ENCODE measurements at places on chromosomes 2 and 18.

DNA sequence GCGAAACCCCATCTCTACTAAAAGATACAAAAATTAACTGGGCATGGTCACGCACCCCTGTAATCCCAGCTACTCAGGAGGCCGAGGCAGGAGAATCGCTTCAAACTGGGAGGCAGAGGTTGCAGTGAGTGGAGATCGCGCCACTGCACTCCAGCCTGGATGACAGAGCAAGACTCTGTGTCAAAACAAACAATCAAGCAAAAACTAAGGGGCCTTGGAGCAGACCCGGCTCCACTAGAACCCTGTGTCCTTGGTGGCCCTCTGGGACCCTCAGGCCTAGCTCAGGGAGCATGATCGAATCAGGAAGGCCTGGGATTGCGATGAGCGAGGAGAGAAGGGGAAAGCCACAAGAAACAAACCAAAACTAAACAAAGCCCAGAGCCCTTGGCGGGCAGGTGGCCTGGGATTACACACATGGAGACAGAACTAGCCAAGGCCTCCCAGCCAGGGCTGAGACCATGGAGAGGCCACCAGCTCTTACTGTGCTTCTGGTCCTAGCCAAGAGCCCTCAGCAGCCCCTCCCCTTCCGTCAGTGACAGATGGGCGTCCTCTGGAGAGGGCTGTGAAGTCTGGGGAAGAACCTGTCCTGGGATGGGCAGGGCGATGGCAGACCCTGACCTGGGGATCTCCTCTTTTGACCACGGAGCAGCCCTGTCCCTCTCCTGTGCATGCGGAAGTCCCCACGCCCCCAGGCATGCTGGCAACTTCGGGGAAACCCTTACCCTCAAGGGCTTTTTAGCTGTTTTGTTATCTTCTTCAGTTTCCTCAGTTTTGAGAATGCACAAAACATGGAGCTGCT, 27.4 kb upstream of the CATIP start:
- H3K4me3 ChIP-seq: no peak overlapping the region
- peaks cover 7% of the 10 kb centered on the region for H3K4me1 ChIP-seq
- no peak overlapping the region for H3K27ac ChIP-seq
- H3K27me3 ChIP-seq: no peaks in the 10 kb centered on the region

DNA sequence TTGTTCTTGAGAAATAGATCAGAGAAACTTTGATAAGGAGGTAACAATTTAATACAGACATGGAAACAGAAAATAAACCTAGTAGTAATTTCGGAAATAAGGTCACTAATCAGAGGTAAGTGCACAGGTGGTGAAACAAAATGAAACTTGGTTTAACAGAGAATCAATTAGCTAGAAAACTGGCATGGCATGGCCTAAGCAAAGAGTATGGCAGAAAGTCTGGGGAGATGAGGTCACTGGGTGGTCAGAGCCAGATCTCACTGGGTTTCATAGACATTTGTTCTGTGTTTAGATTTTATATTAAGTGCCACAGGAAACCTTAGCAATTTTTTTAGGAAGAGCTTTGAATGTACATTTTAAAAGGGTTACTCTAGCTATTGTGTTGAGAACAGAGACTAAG, 1216.0 kb upstream of the PIK3C3 start:
- no peak overlapping the region for H3K4me3 ChIP-seq
- no peak overlapping the region for H3K27ac ChIP-seq
- H3K27me3 ChIP-seq: no peaks in the 10 kb centered on the region
- no peaks in the 10 kb centered on the region for H3K4me1 ChIP-seq

DNA sequence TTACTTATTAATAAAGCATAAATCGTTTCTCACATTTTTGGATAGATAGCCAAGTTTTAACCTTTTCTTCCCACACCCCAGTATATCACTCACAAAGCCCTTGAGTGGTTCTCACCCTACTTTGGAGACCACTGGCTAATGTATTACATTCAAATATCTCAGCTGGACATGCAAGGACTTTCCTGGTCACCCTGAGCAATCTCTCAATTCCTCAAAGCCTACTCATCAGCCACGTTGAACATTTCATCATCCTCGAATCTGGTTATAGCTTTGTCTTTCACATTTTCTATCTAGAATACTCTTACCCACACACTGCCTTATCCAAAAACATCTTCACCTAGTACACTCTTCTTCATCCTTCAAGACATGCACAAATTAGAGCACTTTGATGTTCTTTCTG, 71.1 kb upstream of the MAPRE2 start:
- H3K27me3 ChIP-seq: no peaks in the 10 kb centered on the region
- H3K27ac ChIP-seq: no peak overlapping the region
- no peak for DNase-seq
- H3K4me3 ChIP-seq: no peak overlapping the region

DNA sequence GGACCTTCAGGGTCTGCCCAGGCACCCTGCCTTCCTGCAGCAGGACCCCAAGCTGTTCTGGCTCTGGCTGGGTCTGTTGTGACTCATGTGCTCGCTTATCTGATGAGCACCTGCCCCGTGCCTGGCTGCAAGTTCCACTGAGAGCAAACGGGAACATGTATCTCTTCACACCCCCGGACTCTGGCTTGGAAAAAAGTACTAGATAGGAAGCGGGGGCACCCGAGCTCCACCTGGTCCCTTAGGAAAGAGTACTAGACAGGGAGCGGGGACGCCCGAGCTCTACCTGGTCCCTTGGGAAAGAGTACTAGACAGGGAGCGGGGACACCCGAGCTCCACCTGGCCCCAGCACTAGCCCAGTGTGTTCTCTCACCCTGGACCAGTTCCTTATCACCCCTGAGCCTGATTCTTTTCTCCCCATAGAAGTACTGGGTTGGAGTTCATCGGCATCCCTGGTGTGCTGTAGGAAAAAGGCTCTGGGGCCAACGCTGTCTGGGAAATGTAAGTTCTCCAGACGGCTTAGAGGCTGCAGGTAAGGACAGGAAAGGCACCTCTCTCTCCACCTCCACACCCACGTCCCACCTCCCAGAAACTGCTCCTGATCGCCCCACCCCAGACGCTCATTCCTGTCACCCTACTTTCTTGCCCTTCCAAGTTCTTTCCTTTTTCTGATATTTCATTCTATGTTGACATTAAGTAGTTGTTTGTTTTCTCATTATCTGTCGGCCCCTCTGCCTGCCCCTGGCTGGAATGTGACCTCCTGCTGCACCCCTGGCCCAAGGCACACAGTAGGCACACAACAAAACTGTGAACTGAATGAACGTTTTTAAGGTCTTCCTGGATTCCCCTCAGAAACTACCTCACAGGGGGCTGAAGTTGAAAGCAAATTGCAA, 40.2 kb downstream of the HDAC4 start:
- H3K4me3 ChIP-seq: no peak overlapping the region
- no peak overlapping the region for H3K27ac ChIP-seq

DNA sequence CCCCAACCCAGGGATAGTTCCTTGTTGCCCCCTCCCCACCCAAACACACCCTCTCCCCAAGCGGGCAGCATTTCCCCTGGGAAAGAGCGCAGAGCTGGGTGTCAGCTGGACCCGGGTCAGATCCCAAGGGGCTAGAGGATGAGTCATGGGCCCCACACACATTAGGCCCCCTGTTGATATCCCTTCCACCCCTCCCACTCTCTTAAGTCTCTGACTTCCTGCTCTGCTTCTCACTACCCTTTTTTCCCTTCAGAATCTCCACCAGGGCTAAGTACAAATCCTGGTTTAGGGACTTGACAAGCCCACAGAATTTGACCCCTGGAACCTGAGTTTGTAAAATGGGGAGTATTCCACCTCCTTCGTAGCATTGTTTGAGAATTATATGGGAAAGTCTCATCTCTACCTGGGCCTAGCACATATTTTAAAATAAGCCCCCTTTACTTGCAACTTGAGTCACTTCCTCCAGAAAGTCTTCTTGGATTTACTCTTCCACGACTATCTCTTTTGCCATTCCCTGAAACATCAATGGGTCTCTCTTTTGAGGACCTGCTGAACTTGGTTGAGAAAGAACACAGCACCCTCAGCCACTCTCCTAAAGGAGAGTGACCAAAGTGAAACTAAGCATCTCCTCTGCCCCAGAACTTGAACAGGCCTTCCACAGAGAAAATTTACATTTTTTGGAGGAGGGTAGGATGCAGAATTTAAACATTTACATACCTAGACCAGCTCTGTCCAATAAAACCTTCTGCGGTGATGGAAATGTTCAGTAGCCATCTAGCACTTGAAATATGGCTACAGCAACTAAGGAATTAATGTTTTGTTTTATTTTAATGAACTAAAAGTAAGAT, 4.7 kb downstream of the RTKN start:
- peaks cover 4% of the 10 kb centered on the region for H3K36me3 ChIP-seq
- H3K4me3 ChIP-seq: no peak overlapping the region
- 0 out of 2 replicates have a peak, but pooled peaks cover 4% of the 10 kb centered on the region for H3K4me1 ChIP-seq
- DNase-seq: no peak
- H3K27me3 ChIP-seq: no peaks in the 10 kb centered on the region

DNA sequence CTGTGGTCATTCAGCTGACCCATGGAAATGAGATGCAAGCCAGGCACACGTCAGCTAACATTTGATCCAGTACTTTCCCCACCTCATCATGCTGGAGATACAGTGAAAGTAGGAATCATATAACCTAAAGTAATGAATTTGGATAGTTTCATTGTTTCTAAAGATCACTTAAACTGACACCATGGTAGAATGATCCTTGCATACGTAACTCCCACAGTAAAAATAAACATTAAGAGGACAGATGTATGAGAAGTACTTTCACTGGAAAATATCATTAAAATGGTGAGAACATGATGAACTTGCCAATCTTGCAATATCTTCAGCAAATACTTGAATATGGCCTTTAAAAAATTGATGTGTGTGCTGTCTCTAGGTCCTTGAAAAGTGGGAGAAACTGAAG, 85.4 kb downstream of the MAIP1 start:
- H3K4me3 ChIP-seq: no peak overlapping the region
- H3K4me1 ChIP-seq: no peaks in the 10 kb centered on the region
- DNase-seq: no peak

DNA sequence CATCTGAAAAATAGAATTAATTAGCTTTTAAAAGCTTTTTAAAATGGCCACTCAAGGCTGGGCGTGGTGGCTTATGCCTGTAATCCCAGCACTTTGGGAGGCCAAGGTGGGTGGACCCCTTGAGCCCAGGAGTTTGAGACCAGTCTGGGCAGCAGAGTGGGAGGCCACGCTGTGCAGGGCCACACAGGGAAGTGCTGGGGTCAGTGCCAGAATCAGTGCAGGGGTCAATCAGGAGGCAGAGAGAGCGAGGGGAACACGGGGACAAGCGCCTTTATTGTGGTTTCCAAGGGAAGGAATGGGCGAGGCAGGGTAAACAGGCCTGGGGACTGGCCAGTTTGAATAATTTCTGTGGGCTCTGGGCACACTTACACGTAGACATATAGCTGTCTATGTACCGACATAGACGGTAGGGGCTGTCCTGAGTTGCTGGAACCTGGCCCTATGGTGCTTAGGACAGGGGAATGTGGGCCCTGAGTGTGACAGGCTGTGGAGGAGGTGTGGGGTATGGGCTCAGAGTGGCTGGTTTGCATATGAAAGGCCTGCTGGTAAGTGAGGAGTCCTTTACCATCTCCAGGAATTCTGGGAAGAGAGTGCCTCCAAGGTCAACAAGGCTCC, 42.9 kb downstream of the DYSF start:
- no peaks in the 10 kb centered on the region for H3K36me3 ChIP-seq
- H3K4me1 ChIP-seq: peaks cover 6% of the 10 kb centered on the region
- DNase-seq: peak; percentile 27
- no peak overlapping the region for H3K4me3 ChIP-seq
- no peaks in the 10 kb centered on the region for H3K27me3 ChIP-seq

DNA sequence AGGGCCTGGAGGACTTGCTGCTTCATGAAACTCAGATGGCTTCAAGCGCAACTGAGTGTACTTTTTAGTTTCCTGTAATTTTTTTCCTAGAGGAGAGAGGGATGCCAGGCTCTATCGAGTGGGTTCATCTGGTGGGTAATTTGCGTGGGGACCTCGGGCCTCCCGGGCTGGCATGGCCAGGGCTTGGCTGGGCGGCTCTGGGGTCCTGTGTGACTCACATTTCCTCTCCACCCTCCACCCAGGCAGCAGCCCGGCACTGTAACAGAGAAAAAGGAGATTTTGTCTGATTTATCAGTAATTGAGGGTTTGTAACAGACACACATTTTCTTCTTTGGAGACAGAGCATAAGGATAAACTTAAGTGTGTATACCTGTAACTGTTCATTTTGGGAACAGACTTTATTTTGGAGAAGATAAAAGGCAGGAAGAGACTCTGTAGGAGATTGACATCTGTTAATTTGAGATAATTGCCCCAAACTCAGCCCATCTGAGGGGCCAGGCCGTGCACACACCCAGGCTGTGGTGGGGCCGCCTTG, 64.3 kb downstream of the NFATC1 start:
- no peak overlapping the region for H3K27ac ChIP-seq
- no peak for DNase-seq
- peaks cover 3% of the 10 kb centered on the region for H3K4me1 ChIP-seq
- no peak overlapping the region for H3K4me3 ChIP-seq
- H3K27me3 ChIP-seq: no peaks in the 10 kb centered on the region
- no peaks in the 10 kb centered on the region for H3K36me3 ChIP-seq

- no peak overlapping the region for H3K4me3 ChIP-seq
- no peaks in the 10 kb centered on the region for H3K27me3 ChIP-seq
- no peak for DNase-seq
- no peak overlapping the region for H3K27ac ChIP-seq
Measured at GRCh38 chr2:109499566-109499965, 114.2 kb downstream of the SEPTIN10 start.

- H3K27ac ChIP-seq: no peak overlapping the region
- no peaks in the 10 kb centered on the region for H3K27me3 ChIP-seq
- DNase-seq: no peak
- no peaks in the 10 kb centered on the region for H3K36me3 ChIP-seq
- no peak overlapping the region for H3K4me3 ChIP-seq
Measured at GRCh38 chr2:204415406-204416181, 129.7 kb upstream of the PARD3B start.

DNA sequence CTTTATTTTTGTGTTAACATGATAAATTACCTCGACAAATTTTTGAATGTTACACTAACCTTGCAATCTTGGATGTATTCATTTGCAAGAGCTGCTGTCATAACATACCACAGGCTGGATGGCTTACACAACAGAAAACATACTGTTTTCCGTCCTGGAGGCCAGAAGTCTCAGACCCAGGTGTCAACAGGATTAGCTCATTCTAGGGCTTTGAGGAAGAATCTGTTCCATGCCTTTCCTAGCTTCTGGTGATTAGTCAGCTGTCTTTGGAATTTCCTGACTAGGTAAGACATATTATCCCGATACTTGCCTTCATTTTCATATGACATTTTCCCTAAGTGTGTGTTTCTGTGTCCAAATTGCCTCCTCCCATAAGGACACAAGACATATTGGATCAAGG, 188.6 kb upstream of the CDH19 start:
- H3K4me1 ChIP-seq: no peaks in the 10 kb centered on the region
- H3K27ac ChIP-seq: no peak overlapping the region
- no peak for DNase-seq
- no peak overlapping the region for H3K4me3 ChIP-seq
- H3K36me3 ChIP-seq: no peaks in the 10 kb centered on the region
- H3K27me3 ChIP-seq: no peaks in the 10 kb centered on the region
